ENCODE measurements at places on chromosomes 11 and 22.

DNA sequence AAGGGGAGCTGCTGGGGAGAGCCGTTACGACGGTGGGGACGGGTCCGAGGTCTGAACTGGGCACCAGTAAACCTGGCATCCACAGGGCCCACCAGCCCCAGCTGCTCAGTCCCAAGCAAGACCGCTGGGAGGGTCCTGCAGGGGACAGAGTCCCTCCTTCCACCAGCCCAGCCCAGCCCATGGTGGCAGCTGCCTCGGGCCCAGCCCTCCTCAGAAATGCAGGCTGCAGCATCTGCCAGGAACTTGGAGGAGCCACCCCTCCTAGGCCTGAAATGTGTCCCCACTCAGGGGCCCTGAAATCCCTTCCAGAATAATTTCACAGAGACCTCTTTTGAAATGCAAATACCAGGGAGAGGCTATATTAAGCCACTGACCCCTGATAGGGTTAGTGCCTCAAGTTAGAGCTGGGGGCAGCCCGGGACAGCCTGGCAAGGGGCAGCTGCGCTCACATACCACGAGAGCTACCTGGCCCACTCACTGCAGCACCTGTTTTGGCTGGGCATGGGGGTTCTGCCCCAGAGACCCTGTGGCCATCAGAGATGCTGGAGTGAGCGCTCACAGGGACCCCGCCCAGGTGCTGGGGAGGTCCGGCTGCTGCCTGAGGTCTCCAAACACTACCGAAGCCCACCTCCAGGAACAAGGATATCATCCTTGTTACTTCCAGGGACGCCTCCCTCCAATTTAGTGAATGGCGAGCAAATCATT lies 53.1 kb downstream of the CELSR1 start:
- DNase-seq: no peak

GRCh38 chr11:96986516-96986915 lies 596.7 kb downstream of the JRKL start:
- no peak for DNase-seq

DNA sequence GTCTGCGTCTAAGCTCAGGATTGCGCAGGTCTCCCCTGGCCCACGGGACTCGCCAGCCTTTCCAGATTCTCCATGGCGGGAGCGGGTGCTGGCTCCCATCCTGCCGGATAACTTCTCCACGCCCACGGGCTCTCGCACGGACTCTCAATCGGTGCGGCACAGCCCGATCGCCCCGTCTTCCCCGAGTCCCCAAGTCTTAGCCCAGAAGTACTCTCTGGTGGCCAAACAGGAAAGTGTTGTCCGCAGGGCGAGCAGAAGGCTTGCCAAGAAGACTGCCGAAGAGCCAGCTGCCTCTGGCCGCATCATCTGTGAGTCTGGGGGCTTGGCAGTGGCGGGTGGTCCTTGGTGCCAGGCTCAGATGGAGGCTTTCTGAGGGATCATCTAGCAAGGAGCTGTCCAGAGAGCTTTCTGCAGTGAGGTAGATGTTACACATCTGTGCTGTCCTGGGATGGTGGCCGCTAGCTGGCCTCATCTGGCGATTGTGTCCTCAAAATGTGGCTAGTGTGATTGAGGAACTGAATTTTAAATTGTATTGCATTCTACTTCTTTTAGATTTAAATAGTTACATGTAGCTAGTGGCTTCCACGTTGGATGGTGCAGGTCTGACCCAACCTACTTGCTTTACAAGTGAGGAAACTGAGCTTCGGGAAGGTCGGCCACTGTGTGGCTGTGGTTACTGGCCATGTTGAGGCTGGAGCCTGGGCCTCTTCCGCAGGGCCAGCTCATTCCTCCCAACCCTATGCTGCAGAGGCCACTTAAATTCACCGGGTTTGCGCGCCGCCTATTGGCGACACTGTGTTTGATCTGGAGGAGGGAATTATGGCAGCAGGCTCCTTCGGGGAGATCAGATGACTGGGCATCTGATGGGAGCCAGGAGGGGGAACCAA lies 6.7 kb downstream of the INCENP start:
- DNase-seq: no peak

DNA sequence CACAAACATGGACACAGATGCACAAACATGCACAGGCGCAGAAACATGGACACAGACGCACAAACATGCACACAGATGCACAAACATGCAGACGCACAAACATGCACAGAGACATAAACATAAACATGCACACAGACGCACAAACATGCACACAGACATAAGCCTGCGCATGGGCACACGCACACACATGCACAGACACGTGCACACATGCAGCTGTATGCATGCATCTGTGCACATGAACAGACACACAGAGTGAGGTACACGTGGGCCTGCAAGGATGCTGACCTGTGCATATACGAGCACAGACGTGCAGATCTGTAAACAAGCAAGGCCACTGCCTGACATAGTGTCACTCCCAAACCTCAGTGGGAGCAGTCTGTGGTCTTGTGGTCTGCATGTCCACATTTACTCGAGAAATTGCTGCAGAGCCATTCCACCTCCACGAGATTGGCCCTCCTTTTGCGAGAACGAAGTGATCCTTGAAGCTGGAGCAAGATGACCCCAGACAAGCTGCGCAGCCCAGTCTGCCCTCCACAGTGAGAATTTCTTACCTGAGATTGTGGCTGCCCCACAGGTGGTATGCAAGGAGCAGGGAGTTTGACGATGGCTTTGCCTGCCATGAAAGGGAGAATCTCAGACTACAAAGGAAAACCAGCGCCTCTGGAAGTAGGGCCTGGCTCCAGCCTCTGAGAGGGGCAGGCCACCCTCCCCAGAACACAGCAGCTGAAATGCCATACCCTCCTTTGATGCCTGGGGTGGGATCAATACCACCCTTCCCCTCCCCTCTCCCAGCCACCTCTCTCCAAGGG lies 299.9 kb downstream of the BRD1 start:
- DNase-seq: no peak

DNA sequence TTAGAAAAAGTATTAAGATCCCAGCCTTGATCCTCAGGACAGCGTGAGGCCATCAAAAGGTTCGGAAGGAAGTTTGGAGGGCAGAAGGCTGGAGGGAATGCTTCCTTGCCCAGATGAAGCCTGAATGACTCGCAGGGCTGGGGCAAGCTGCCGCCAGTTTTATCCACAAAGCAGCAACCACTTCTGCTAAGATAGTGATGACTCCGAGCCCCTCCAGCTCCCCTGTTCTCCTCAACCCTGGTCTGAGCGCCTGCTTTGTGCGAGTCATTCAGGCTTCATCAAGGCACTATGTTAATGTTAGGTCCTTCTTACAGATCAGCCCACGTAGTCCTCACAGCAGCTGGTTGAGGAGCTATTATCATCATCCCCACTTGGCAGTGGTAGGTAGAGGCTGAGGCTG lies 158.8 kb downstream of the COMMD9 start:
- DNase-seq: no peak

DNA sequence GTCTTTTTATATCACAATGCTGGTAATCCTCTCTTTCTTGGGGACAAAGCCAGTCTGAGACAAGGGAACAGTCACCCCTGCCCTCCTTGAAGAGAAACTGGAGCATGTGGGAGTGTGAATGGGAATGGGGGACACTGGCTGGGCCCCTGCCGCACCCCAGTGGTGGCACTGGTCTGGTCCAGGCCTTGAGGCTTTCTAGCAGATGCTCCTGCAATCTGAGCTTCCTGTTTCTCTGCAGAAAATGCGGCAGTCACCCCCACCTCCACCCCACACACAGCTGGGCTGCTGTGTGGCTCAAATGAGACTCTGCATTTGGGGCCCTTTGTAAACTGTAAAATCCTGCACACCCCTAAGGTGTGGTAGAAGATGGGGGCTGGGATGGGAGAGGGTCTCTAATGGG lies 6.6 kb upstream of the MARK2 start:
- peak; percentile 75 for DNase-seq

GRCh38 chr11:61706452-61707400 lies 26.5 kb downstream of the DAGLA start:
- DNase-seq: no peak

- DNase-seq: no peak
These were observed 34.9 kb downstream of the P4HA3 start for GRCh38 chr11:74276581-74276980.

DNA sequence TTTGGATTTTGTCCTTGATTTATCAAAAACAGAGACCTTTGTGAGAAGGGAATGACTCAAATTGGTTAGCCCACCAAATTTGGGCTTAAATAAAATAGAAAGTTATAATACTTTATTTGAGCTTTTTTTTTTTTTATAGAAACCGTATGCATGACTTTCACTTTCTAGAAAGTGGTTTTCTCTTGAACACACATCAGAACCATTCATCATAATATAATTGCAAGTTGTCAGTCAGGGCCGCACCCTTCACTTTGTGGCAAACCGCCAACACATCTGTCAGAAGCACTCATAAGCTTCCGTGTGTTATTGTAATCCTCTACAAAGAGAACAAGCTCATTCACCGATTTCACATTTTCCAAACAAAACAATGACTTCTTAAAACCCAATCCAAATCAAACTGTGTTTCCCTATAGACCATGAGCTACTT lies 76.1 kb downstream of the SOX6 start:
- no peak for DNase-seq

DNA sequence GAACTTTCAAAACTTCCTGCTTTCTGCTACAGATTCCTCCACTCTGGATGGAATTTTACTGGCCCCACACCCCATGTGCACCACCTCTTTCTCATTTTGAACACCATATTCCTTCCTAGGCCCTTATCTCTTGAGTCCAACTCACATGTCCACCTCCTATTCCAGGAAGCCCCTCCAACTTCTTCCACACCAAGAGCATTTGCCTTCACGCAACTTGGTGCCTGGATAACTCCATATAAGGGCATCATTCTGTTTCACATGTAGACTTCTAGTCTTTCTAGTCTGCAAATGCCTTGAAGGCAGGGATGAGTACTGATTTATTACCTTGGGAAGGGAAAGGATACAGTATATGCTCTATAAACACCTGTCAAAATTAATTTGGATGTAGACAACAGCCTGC lies 17.5 kb downstream of the GAB2 start:
- DNase-seq: no peak

DNA sequence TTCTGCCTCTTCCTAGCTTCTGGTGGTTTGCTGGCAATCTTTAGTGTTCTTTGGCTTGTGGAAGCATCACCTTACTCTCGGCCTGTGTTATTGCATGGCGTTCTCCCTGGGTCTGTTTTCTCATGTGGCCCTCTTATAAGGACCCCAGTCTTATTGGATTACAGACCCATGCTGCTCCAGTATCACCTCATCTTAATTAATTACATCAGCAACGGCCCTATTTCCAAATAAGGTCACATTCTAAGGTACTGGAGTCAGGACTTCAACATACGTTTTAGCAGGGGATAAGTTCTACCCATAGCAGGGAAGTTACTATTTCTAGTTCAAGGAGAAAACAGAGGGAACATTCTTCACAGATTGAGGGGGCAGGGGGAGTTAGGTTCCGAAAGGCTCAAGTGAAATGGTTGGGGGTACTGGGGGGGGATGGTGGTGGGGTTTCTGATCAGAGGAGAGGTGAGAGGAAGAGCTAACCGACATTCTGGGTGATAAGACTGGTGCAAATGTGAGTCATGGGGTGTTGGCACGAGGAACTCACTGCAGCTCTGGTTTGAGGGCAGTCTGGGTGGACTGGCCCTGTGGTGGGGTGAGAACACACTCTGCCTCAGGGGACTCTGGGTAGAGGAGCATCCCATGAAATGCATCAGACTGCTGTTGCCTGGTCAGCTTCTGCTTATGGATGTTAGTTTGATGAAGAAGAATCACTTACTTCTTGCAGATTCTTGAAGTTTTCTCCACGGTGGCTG lies 51.5 kb upstream of the ZBED5 start:
- DNase-seq: no peak

- no peak for DNase-seq
These were observed 60.5 kb upstream of the CHST1 start for GRCh38 chr11:45725776-45726492.

DNA sequence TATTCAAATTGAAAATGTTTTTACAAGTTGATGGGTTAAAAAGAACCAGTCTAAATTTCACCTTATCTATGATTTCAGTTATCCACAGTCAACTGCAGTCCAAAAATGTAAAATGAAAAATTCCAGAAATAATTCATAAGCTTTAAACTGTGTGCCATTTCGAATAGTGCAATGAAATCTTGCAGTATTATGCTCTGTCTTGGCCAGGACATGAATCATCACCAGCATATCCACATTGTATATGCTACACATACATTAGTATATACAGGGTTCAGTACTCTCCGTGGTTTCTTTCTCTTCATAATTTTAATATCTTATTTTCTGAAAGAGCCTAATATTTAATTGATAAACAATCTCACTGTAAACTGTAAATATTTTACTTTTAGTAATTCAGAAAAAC lies 45.9 kb downstream of the ARHGAP32 start:
- no peak for DNase-seq

DNA sequence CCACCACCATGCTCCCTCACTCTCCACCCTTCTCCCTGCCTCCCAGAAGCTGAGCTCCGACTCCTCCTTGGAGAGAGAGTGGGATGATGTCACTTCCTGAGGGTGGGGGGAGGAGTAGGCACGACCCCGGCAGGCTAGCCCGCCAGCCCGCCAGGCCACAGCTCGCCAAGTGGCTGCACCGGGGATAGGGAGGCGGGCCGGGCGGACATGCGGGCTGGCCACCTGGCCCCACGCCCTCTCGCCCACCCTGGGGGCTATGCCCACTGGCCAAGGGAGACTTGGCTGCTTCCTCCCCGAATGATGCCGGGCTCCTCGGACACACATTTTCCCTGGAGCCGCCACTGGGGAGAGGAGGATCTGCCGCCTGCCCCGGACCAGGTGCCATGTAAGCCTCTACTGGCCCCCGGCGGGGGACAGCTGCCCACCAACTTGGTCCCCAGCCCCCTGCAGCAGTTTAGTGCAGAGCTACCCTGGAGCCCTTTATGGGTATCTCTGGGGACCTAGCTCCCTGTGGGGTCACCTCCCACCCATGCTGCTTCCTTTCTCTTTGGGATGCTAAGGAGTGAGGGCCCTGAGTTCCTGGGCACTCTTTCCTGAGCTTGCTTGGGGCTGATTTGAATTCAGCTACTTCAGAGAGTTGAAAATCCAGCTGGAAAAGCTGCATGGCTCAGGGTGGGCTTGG lies 33.7 kb upstream of the MYRF start:
- no peak for DNase-seq

DNA sequence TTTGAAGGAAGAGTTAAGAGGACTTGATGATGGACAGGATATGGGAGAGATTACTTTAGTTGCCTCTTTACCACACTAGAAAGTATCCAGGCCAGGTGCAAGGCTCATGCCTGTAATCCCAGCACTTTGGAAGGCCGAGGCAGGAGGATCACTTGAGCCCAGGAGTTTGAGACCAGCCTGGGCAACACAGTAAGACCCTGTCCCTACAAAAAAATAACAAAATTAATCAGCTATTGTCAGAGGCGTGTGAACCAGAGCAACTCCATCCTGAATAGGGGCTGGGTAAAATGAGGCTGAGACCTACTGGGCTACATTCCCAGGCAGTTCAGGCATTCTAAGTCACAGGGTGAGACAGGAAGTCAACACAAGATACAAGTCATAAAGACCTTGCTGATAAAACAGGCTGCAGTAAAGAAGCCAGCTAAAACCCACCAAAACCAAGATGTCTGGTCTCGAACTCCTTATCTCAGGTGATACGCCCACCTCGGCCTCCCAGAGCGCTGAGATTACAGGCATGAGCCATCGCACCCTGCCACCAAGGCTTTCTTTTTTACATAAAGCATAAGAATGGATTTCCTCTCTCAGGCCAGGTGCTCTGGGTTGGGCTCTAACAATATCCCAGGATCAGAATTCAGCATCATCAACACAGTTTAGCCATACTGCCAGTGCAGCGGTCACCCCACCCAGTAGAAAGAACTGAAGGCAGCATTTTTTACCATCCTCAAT lies 17.8 kb downstream of the PI4KA start:
- no peak for DNase-seq

- DNase-seq: no peak
These were observed 73.9 kb upstream of the FGF3 start for GRCh38 chr11:69892986-69893555.

- DNase-seq: no peak
These were observed 24.0 kb downstream of the SMCO4 start for GRCh38 chr11:93519179-93519578.
